ENCODE measurements at places on chromosomes 1 and 21.

DNA sequence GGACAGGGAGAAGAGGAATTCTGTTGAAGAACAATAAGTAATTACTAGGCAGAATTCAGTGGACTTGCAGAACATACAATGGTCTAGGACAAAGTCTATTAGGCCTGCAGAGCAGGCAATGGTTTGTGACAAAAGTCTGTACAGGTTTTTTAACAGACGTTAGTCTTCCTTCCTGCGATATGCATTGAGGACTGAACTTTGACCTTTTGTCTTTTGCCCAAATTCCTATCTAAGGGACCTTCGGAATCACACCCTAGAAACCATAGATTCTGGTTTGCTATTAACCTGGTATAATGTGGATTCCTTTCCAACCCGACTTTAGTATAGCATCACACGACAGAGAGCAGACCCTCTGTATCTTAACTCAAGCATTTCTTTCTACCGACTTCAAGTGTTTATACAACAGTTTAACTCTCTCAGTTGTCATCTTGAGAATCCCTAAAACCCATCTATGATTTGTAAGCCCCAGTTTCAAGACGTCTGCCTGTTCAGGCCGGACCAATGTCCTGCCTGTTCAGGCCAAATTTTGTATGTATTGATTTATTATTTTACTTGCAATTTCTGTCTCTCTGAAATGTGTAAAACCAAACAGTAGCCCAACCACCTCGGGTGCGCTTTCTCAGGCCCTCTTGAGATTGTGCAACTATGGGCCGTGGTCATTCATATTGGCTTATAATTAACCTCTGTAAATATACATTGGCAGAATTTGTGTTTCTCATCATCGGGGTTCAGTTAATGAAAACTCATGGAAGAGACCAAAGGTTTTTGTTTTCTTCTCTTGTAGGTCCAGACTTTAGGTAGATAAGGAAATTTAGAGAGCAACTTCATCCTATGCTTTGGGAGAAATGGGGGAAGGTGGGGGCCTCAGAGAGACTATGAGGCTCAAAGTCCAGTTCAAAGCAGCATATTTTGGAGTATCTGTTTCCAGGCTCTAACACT is 76.9 kb upstream of the TNFSF18 start:
- DNase-seq: no peak

DNA sequence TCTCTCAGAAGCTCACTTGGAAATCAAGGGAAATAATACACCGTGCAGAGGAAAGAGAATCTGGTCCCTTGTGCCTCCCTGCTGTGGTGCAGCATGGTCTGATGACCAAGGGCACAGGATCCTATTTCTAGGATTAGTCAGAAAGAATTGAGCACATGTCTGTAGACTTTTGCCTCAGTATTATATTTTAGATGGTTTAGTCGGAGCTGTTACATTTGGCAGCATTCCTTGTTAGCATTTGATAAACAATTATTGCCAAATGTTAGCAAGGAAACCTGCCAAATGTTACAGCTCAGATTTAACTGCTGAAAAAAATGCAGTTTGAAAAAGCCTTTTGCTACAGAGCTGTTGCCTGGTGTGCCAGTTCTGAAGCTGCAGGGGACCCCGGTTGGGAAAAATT is 183.5 kb upstream of the DPYD start:
- DNase-seq: peak; percentile 41

- DNase-seq: no peak
These were observed 39.9 kb upstream of the INSL5 start for GRCh38 chr1:66840929-66841328.

- DNase-seq: no peak
These were observed 29.5 kb downstream of the ADGRB2 start for GRCh38 chr1:31734582-31735107.

- DNase-seq: no peak
These were observed 1.6 kb downstream of the FCRL2 start for GRCh38 chr1:157775101-157775870.

GRCh38 chr1:50108497-50109059 is at the start of gene ELAVL4:
Gene ELAVL4 (plus strand): TSS chr1:50108920. CDS start chr1:50109190, 270 bp downstream.
- no peak for DNase-seq

DNA sequence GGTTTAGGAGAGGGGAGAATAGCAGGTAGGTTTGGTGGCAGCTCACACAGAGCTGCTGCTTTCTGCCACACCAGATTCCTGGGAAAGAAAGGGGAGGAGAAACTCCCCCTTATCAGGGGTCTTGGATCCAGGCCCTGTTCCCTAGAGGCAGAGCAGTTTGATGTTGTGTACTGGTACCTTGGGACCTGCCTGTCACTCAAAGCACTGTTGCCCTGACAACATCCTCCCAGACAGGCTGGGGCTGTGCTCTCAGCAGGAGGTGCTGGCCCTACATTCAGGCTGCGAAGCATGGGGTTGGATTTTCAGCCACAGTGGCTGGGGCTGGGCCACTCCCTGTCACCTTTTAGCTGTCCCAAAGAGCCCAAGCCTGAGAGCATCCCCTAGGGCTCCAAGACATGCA is 188.0 kb downstream of the GRIK3 start:
- DNase-seq: no peak

- DNase-seq: no peak
These were observed 98.0 kb downstream of the WDR4 start for GRCh38 chr21:42781150-42781970.

GRCh38 chr21:39118061-39118460 is 65.2 kb downstream of the PSMG1 start:
- no peak for DNase-seq

GRCh38 chr1:156310962-156311361 is 11.9 kb upstream of the VHLL start:
- no peak for DNase-seq

GRCh38 chr1:95259245-95259644 is 25.2 kb downstream of the RWDD3 start:
- no peak for DNase-seq

DNA sequence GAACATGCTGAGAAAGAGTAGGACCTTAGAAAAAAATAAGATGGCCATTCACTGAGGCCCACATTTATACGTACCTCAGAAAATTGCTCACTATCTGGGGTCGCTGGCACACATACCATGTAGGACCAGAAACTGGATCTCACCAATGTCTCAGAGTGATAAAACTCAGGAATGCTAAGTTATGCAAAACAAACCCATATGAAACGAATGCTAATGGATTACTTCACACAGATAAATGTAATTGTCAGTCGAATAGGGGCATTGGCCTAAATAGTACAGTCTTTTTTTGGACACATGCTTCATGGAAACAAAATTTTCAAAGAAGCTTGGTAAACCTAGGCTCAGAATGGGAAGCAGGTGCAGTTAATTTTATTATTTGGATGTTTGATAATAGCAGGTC is 32.6 kb upstream of the RGS2 start:
- no peak for DNase-seq

GRCh38 chr1:179929955-179930798 is 24.4 kb upstream of the CEP350 start:
- DNase-seq: no peak

- DNase-seq: no peak
These were observed 363.5 kb downstream of the PTPRU start for GRCh38 chr1:29599826-29600225.

DNA sequence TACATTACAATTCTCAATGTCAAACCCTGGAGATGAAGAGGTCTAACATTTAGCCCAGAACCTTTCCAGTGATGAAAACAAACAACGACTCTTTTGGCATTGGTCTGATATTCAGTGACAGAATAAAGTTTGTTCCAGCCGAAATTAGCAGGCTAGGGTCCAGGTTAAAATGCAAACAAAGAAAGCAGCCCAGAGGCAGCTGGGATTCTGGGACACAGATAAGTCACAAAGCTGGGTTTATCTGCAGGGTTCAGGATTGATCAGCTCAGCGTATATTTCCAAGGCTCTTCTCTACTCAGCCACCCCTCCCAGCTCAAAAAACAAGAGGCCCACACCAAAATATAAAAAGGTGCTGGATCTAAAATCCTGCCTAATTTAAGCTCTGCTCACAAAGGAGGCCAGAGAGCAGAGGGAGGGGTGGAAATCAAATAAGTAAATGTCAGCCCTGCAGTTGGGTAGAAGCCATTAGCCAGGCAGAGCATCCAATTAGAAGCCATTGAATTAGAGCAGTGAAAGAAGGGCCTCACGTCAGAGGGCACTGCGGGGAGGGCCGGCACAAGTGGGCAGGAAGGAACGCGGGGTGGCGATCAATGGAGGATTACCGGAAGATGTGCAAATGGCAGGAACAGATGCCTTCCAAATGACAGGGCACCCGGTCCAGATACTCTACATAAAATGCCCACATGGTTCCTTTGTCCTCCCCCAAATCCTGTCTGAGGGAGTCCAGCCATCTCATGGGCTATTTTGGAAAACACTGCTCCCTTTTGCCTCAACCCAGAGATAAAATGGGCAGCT is 3.2 kb upstream of the KLHDC8A start:
- no peak for DNase-seq

GRCh38 chr1:33048426-33048825 is 11.7 kb upstream of the AK2 start:
- no peak for DNase-seq

- no peak for DNase-seq
These were observed 23.0 kb downstream of the RGS2 start for GRCh38 chr1:192831706-192832355.

DNA sequence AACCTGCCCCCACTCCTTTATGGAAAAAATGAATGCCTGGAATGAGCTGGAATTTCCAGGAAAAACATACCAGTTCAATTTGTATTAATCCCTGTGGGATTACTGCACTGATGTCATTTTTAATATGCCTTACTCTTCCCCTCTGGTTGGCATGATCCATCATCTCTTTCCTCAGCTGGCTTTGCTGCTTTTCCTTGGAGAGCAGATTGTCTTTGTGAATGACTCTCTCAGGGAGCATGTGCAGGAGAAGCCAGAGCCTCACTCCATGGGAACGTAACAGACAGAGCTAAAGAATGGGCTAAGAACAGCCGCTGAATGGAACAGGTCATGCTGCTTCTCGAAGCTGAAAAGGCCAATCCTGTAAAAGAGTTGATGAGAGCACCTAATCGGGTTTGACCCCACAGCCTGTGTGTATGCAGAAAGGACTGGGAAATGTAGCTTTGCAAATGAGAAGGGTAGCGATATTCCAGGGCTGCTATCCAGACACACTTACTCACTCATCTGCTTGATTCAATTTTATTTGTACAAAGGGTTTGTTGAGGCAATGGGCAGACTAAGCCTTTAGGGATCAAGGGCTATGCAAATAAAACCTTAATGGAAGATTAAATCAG is 20.7 kb downstream of the PHC2 start:
- DNase-seq: no peak

DNA sequence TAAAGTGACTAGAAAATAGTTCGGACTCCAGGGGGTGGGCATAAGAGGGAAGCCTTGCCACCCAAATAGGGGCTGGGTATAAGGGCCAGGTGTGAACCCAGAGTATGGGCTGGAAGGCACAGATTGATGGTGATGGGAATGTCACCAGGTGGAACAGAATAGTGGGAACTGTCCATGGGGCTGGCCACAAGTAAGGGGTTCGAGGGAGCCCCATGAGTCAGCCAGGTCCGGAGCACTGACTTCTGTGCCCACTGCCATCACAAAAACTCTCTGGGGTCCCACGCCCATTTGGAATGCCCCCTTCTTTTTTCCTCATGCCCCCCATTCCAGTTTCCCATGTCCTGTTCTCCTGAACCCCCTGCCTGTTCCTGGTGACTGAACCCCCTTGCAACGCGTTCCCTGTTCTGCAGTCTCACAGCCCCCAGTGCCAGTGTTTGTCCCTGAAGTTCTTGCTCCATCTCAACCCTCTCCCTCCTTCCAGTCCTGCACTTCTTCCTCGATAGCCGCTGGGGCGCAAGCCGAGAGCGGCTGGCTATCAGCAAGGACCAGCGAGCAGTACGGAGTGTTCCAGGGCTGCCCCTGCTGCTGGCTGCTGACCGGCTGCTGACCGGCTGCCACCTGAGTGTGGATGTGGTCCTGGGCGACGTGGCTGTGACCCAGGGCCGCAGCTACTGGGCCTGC is 7.9 kb downstream of the TRIM46 start:
- DNase-seq: no peak

DNA sequence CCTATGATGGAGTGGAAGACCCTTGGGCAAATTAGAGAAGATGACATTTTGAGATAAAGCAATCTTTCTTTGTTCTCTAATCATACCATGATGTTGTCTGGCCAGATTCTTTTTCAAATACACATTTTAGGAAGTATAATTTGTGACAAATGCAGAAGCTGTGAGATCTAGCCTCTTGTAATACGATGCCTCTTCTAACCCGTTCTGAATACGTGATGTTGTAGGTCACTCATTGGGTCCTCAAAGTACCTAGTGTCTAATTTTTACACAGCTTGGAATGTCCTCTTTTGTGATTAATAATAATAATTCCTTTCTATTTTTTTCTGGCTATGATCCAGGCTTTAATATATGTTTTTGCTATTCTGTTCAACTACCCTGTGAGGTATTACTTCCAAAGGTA is 502.7 kb downstream of the NUF2 start:
- DNase-seq: no peak

DNA sequence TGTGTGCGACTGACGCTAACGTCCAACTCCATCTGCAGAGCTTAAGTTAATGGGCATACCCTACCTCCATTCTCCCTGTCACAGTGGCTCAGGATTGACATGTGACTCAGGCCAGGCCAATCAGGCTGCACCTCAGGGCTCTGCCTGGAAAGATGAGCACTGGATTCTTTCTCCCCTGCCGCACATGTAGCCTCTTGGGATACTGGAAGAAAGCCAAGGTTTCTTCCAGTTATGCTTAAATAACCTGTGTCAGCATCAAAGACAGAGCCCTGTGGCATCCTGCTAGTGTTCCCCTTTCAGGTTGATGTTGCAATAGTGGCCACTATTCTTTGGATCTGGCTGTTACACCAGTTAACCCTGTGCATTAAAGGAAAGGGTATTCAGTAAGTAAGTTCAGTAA is 55.0 kb upstream of the SYT6 start:
- no peak for DNase-seq

GRCh38 chr1:5907966-5908365 is 84.3 kb downstream of the NPHP4 start:
- no peak for DNase-seq

DNA sequence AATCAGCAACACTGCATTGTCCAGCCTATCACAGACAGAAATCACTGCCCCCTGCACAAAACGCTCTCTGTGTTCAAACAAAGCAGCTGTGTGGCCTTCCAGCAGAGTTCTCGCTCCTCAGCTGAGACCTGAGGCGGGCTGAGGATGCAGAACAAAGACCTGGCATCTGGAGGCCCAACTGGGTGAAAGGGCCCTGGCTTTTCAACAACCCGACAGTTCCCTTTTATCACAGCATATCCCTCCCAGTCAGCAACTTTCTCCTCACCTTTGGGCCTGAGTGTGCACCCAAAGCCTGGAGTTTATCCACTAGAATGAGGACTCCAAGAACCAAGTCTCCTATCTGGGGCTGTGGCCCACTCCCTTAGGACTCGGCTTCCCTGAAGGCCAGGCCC is 42.6 kb upstream of the A3GALT2 start:
- DNase-seq: no peak

All from BJ (cell line).